ENCODE measurements at places on chromosomes 3 and 15. TPM values are rescaled to one million over a fixed set of nuclear protein-coding genes. Genes with fewer than 3 reads are reported as not detected.

MESP2 gene
- not detected for total RNA-seq

CPNE4 gene
- 0.71 TPM for total RNA-seq

BRPF1 gene
- total RNA-seq = 14.3 TPM

GCNT3 gene
- total RNA-seq = 1.1 TPM

GOLGA6A gene
- total RNA-seq = not detected

NR2E3 gene
- not detected for total RNA-seq

SLC12A8 gene
- total RNA-seq = not detected

TUBGCP5 gene
- total RNA-seq = 18.5 TPM

TYRO3 gene
- 4.4 TPM for total RNA-seq

LRRC31 gene
- not detected for total RNA-seq

SCN5A gene
- 0.71 TPM for total RNA-seq

CD200 gene
- 4.6 TPM for total RNA-seq

SLC26A6 gene
- 16.8 TPM for total RNA-seq

RASGRP1 gene
- total RNA-seq = 0.54 TPM

GCSAM gene
- not detected for total RNA-seq

A4GNT gene
- total RNA-seq = not detected

CHDH gene
- total RNA-seq = 1.8 TPM

RNU5B-1 gene
- not detected for total RNA-seq

IL17RB gene
- total RNA-seq = 2.2 TPM

LEKR1 gene
- 0.36 TPM for total RNA-seq

SAMMSON gene
- 0.82 TPM for total RNA-seq

PIK3CA gene
- 24.7 TPM for total RNA-seq

SLC38A3 gene
- not detected for total RNA-seq

WNT7A gene
- not detected for total RNA-seq

ATG3 gene
- total RNA-seq = 49.5 TPM

PIK3R4 gene
- 34.2 TPM for total RNA-seq

SLC12A1 gene
- not detected for total RNA-seq

OR5K2 gene
- total RNA-seq = not detected

SAXO2 gene
- not detected for total RNA-seq

ANKUB1 gene
- not detected for total RNA-seq

Measured in sigmoid colon (tissue), 7 donors.